ENCODE measurements at places on chromosomes 7 and 10.

- DNase-seq, result peak; percentile 3
Measured at GRCh38 chr10:102744374-102745051, 765 bp downstream of the WBP1L start.

GRCh38 chr10:122983898-122984297, 3.7 kb downstream of the PSTK start:
- no peak for DNase-seq

GRCh38 chr10:17435187-17435586, 19.2 kb downstream of the ST8SIA6 start:
- DNase-seq, result no peak

DNA sequence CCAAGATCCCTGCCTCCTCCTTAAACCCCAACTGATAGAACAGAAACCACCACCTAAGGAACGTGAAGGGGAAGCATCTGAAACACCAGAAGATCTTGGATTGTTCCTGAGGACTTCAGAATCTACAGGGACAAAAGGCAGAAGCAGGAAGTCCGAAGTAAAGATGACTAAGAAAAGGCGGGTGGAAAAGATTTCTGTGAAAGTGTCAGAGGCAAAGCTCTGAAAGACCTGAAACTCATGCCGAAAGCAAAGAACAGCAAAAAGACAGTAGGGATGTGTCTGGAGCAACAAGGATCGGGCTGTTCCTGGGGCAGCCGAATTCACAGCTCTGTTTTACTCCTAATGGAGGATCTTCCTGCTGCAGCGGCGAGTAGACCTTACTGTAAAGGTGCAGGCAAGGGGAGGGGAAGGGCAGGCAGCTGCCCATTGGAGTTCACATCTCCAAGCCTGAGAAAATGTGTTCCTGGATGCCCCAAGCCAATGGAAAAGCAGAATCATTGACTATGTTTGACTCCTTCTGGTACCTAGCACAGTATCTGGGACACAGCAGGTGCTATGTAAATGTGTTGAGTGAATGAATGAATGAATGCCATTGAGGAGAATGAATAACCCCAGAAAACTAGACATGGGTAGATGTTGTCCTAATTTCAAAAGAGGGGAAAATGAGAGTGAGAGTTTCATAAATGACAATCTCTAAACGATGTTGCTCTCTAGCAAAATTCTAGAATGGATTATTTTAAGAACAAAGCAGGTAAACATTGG, 40.4 kb downstream of the PDIA4 start:
- no peak for DNase-seq

GRCh38 chr7:48173756-48174382, 2.6 kb downstream of the ABCA13 start:
- no peak for DNase-seq

DNA sequence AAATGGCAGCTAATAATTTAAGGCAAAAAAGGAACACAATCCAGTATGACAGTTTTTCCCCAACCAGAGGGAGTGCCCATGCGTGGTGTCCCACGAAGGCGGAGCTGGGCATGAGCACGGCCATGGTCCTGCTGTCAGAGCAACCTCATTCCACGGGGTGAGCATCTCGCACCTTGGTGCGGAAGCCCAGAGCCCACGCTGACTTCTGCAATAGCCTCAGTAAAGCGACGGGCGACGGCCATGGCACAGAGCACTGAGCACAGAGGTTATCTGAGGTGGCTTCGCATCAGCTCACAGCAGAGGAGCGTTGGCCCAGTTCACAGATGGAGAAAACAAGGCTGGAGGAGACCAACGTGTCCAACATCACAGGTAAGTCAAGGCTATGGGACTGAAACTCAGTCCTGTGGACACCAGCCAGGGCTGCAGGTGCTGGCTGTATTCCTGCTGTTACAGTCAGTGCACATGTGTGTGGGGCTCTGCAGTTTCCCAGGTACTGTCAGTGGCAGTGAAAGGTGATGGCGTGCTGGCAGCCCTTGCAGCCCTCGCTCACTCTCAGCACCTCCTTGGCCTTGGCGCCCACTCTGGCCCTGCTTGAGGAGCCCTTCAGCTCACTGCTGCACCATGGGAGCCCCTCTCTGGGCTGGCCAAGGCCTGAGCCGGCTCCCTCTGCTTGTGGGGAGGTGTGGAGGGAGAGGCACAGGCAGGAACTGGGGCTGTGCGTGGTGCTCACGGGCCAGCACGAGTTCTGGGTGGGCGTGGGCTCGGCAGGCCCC, 525.6 kb downstream of the PTPRN2 start:
- no peak for DNase-seq

DNA sequence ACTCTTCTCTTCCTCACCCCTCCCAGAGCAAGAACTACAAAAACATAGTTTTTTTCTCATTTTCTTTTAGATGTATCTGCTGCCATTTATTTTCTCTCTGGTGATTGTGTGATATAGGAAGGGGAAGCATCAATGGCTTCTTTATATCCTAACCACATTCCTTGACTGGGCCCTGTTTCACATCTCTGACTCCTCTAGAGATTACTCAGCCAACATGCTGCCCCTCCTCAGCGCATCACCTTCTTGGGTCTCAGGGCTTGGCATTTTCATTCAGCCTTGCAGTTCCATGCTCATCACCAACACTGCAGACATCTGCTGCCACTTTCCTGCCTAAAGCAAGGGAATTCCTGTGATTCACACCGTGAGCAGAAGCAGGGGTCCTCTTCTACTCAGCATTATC, 705.5 kb downstream of the AUTS2 start:
- DNase-seq, result no peak

GRCh38 chr7:101767544-101767943, 49.9 kb upstream of the CUX1 start:
- DNase-seq, result no peak

DNA sequence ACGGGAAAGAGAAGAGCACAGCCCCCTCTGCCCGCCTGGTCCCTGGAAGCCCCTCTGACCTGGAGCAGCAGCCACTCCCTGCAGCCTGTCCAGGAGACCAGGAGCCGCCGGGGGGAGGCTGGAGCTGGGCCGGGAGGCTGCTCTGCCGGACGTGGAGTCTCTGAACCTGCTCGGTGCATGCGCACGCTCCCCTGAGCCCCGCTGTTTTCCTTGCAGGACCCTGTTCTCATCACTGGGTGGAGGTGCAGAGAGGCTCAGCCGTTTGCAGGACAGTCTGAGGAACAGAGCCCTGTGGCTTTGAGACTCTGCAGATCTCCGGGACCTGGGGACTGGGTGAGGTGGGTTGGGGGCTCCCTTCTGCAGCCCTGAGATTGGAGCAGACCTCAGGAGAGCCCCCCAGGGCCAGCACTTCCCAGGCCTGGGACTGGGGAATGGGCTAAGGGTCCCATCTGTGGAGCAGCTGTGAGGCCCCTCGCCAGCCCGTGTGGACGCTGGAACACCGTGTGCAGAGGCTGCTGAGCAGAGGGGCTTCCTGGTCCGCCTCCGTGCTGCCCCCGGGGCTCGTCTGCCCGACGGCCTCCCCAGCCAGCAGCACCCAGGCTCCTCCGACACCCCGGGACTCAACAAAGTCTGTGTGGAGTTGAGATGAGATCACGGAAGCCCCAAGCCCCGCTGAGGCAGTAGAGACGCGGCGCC, 48.5 kb upstream of the ADGRA1 start:
- DNase-seq, result no peak

DNA sequence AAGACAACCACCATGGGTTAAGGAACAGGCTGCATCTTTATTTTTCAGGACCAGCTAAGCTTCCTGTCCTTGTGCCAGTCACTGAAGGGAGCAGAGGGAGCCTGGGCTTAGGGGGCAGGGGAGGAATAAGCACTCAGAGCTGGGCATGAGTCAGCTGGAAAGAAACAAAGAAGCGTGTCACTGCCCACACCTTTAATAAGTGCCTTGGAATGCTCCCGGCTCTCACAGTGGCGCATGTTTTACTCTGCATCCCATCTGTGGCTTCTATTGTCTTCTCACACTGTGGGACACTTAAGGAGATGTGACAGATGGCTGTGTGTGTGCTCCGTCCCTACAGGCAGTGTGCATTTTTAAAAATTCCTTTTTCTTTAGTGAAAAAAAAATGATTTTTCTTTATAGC, 71.7 kb downstream of the MTURN start:
- DNase-seq, result no peak

- no peak for DNase-seq
Measured at GRCh38 chr7:5234852-5235831, 45.1 kb downstream of the WIPI2 start.

GRCh38 chr10:26215935-26216584, 514 bp upstream of the GAD2 start:
- no peak for DNase-seq

DNA sequence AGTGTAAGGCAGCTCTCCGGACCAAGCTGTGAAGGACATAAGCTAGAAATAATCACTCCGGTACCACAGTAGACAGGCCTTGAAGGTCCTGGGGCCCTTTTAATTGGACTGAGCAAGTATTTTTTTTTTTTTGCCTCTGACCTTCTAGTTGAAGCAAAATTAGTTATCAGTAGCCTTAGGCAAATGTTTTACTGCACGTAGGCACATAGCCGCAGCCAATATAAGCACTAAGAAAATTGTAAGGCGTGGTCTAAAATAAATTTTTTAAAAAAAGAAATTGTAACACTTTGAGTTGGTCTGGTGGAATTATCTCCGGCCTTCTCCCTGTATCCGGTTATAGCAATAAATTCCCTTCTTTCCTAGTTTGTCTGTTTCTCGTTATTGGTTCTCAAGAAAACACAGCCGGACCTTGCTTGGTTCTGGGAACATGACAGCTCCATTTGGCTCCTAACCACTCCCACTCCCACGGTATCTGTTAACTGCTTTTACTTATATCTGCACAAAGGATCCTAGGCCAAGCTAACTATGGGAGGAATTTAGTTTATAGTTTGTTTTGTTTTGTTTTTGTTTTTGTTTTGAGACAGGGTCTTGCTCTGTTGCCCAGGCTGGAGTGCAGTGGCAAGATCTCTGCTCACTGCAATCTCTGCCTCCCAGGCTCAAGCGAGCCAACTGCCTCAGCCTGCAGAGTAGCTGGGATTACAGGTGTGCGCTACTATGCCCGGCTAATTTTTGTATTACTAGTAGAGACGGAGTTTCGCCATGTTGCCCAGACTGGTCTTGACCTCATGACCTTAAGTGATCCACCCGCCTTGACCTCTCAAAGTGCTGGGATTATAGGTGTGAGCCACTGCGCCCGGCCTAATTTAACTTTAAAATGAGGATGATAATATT, 124.4 kb upstream of the KIF5B start:
- DNase-seq, result no peak

DNA sequence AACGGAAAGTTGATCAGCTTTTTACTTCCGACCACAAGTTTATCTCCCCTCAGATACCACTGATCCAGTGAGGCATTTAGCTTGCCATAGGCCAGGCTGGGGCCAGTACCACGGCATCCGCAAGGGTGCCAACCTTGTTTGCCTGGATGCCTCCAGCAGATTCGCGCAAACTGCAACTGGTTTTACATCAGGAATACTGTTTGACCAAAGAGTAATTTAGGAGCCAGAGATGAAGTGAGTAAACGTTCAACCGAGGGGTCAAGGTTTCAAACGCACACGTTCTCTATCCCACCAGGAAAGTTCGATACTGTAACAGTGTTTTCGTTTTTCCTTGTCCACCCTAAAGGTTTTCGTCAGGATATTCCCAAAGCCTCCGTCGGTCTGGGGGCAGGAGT, 266 bp upstream of the MDFIC start:
- no peak for DNase-seq

DNA sequence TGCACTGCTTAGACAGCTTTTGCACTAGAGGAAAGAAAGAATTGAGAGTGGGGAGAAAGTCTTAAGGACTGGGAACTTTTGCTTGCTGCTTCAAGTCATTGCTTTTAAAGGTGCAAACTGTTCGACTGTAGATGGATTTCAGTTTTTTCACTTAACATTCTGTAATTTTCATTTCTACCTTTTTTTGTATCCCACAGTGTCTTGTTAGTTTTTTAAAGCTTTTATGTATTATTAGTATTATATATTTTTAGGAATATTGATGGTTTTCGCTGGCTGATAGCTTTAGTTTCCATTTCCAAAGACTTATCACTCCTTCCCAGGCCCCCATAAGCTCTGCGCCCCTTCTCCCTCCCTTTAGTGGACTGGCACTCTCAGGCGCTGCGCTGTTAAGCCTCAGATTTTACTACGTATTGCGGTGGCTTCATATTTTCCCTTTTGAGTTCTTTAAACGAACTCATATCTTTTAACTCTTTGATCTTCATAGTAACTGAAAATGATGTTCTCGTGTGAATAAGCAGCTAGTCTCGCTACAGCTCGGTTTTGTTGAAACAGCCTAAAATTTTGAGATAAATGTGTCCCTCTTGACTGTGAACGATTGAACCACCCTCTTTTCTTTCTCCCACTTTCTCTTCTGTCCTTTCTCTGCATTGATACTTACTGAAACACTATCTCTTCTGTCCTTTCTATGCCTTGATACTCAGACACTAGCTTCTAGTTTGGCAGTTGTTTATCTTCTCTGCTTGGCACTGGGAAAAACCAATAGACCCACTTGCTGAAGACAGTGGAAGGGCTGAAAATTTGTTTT, 2.5 kb upstream of the ETV1 start:
- DNase-seq, result no peak

DNA sequence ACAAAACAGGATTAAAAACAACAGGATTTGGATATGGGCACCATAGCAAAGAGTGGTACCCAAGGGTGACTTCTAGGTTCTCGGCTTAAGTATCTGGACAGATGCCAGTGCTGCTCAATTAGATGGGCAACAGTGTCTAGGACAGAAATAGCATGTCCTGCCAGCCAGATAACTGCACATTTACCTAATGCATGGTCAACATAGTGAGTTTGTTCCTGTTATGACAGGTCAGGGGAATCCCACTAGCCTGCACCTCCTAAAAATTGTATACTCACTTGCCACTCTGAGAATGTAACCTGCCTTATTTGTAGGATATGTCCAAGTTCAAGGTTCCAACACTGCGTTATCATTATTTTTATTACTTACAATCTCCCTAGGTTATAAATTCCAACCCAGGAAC, 471.7 kb downstream of the GRM8 start:
- no peak for DNase-seq

GRCh38 chr10:118832241-118832651, 77.5 kb upstream of the CACUL1 start:
- DNase-seq, result peak; percentile 18

- DNase-seq, result no peak
Measured at GRCh38 chr10:99595770-99596465, 24.3 kb downstream of the SLC25A28 start.

DNA sequence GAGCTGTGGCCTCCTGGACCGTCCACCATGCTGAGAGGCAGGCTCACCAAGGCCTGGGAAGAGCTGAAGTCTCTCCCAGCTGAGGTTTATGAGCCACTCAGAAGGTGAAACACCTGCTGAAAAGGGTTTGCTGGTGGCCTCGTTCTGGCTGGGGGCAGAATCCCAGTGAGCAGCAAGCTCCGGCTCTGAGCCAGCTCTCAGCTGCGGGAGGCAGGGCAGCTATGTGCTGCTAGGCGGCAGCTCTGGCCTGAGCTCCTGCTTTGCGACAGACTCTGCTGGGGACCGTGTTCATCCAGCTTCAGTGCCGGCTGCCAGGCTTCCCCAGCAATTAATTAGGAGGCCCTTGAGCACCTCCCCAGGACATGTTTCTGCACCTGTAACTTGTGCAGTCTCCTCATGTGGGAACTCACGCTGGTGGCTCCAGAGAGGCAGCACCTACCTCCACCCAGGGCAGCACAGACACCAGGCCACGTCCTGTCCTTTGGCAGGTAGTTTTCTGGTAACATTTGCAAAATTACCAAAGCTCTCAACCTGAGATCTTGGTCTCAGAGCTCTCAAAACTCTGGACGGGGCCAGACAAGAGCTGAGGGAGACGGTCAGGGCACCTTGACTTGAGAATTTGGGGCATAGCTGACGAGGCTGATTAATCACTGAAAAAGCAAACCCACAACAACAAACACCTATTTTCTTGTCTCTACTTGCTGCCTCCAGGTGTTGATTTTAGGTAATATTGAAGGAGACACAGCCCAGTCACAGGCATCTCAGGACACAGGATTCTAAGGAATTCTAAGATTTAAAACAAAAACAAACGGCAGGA, 185.0 kb downstream of the TCERG1L start:
- no peak for DNase-seq

- no peak for DNase-seq
Measured at GRCh38 chr7:156172638-156173037, 360.4 kb upstream of the SHH start.
